Nephron progenitor cell (in vitro differentiated cells): ENCODE measurements at places on chromosomes 12 and 14.
A peak's percentile ranks its signal among the peaks of the same experiment; 100 is the strongest.

GRCh38 chr14:93049867-93050331, 65.8 kb downstream of the ITPK1 start:
- DNase-seq = no peak

DNA sequence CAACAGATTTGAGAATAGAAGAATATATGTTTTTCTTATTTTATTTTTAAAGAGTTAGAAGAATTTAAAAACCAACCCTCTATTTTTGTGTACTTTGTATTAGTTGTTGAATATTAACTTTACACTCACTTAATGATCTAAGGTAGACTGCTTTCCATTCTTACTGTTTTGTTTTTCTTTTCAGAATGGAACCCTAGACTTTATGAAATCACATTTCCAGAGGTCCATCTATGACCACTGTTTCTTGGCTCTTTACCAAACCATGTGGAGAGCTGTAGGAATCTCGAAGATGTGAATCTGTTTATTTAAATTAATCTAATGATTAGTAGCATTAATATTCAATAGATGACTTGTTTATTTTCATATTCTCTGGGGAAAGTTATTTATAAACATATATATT, 7.2 kb upstream of the PIK3C2G start:
- DNase-seq = no peak

DNA sequence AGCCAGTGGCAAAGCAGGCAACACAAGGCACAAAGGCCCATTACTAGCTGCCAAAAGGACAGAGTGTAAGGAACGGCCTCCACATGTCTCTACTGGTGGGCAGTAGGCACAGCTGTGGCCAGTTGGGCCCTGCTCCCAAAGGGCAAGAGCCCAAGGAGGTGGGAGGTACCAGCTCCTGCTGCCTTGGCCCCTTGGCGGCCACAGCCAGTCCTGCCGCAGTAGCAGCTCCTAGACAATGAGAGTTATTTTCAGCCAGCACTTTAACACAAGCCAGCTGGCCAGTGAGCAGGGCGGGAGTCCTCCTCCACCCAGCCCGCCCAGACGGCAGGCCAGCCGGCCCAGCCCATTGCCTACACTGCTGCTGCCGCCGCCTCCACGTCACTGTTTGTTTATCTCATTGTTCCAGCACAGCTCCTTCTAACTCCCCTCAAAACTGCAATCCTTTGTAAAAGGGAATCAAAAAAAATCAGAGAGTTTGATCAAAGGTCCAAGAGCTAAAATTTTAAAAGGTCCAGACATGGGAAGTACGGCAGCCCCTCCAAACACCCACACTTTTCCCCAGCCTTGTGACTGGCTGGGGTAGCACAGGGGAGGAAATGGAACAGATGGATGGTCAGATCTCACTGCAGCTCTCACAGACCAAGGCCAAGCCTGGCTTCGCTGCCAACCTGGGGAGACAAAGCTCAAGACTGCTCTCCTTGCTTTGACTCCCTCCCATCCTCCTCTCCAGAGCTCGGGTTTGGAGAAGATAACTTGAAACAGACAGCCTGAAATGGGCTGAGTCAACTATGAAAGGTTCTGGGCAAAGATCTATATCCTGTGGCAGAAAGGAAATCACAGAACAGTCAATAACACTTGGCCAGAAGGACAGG, 33.5 kb downstream of the FMNL3 start:
- peak; percentile 68 for DNase-seq

DNA sequence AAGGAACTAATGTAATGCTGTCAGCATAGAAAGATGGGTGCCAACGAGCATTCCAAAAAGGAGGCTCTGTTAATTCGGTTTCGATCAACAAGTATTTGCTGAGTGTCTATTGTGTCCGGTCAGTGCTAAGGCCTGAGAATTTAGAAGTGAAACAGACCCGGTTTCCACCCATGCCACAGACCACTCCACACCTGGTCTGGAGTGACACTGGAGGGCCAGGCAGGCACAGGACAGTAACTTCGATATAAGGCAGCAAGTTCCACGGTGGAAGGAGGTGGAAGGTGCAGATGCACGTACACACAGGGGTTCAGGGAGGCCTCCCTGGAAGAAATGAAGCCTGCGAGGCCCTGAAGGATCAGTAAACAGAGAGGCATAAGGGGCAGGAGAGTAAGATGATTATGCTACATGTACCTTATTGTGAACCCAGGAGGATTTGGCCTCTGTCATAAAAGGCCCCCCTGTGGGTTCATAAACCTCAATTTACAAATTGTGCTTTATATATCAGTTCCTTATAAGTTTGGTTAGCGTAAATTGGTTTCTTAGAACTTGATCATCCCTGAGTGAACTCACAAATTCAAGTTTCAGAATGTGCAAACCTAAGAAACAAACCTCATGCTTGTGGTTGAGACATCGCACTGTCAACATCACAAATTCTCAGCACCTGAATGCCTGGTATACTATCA, 25.9 kb downstream of the SSH1 start:
- DNase-seq = no peak

DNA sequence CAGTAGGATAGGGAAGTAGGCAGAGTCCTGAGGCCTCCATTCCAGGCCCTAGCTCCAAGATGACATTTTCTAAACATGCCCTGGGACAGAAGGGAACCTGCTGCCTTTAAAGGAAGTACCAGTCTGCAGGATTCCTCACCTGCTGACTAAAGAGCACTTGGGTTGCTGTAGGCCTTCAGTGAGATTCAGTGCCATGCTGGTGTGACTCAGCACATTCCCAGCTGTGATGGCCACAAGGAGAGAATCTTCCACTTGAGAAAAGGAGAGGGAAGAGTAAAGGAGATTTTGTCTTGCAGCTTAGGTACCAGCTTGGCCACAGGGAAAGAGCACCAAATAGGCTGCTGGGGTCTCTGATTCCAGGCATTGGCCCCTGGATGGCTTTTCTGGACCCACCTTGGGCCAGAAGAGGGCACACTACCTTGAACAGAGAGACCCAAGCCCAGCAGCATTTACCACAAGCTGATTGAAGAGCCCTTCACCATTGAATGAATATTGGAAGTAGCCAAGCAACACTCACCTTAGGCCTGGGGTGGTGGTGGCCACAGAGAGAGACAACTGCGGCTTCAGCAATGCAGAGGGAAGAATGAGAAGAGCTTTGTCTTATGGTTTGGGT, 498.3 kb downstream of the KCNH5 start:
- DNase-seq = no peak

DNA sequence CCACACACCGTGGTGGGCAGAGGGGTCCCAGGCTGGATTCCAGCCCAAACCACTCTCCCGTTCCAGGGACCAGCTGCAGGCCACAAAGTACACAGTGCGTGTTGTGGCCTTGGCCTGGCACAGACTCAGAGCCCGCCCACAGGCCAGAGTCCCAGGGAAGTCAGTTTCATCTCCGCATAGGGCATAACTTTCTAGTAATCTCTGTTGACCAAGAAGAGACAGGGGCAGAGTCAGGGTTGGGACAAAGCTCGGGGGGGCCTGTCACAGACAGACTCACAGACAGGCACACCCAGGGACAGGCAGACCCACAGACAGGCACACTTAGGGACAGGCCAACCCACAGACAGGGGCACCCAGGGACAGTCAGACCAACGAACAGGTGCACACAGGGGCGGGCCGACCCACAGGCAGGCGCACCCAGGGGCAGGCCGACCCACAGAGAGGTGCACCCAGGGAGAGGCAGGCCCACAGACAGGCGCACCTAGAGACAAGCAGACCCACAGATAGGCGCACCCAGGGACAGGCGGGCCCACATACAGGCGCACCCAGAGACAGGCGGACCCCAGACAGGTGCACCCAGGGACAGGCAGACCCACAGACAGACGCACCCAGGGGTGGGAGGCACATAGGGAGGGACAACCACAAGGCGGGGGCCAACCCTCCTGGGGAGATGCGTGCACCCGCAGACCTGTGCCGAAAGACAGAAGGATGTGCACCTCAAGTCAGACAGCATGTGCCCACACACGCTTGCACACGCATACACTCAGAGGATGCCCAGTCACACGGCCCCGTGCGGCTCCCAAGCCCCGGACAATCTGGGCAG, 323.3 kb upstream of the RTL1 start:
- DNase-seq = no peak

DNA sequence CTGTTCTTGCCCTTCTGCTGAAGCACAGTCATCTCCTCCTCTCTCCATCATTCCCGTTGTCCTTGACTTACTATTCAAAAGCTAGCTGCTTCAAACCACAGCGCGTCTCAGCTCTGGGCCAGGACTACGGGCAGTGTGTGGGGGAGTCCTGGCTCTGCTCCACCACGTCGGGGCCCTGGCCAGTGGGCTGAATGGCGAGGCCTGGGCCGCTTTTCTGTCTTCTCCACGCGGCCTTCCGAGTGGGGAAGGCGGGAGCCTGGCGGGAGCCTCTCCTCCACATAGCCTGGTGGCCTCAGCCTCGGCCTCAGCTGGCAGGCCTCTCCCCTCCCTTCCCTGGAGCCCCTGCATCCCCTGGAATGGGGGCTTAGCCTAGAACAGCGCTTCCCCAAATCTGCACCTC, 16.5 kb downstream of the ANKRD9 start:
- no peak for DNase-seq

DNA sequence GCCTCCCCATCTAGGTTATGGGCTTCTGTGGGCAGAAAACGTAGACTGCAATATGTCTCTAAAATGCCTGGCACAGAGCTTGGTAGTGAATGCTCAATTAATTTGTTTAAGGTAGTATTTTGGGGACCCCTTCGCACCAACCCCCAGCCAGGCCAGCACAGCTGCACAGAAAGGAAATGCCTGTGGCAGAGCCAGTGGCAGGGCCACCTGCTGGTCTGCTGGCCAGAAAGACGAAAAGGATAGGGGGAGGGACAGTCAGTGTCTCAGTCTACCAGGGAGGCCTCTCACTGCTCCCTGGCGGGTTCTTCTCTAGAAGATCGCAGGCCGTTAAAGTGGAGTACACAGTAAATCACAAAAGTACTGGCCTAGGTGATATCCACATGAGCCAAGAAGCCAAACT, 3.5 kb downstream of the RAB15 start:
- no peak for DNase-seq

- no peak for DNase-seq
These were observed 4.5 kb downstream of the PRPF40B start for GRCh38 chr12:49627752-49628360.

DNA sequence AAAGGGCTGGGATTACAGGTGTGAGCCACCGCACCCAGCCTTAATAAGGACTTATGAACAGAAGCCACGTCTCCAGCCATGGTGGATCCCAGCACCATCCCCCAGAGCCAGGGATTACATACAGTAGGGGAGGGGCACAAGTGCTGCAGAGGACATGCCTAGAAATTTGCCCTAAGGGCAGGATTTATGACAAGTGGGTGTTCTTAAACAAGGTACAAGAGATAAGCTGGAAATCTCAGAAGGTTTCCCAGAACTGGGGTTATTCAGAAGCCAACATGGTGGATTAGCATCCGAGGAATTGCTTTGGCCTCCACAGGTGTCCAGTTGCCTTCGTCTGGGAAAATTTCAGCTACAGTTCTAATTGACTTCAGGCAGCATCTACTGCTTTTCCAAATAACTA, 114.4 kb upstream of the EGLN3 start:
- DNase-seq = no peak

DNA sequence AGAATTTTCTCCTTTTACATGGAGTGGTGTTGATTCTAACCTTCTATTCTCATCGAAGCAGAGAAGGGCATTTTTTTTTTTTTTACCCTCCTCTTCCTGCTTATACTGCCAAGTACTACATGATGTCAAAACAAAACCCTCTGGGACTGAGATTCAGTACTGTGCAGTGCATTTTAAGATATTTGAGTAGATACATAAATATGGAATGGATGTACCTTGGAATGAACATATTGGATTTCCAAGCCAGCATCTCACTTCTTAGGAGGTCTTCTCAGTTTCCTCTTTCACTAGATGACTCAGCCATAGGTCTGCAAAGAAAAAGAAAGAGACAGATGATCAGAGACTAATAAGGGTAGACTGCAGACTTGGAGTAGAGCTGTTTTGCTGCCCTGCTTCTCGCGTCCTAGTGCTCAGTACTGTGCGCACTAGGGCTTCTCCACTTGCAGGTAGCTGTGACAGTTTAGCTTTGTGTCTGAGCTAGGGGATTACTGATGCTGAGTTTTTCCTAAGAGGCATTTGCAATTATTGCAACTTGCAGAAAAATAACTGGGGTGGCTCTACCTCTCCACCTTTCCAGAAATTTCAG, 20.4 kb downstream of the TPH2 start:
- no peak for DNase-seq

DNA sequence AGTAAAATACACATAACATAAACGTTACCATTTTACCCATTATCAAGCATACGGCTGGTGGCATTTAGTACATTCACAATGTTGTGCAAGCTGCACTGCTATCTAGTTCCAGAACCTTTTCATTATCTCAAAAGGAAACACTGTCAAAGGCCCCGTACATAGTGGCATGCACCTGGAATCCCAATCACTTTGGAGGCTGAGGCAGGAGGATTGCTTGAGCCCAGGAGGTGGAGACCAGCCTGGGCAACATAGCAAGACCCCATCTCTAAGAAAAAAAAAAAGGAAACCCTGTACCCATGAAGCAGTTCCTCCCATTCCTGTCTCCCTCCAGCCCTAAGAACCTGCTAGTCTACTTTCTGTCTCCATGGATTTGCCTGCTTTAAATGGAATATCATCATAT, 7.4 kb upstream of the HVCN1 start:
- DNase-seq = no peak

DNA sequence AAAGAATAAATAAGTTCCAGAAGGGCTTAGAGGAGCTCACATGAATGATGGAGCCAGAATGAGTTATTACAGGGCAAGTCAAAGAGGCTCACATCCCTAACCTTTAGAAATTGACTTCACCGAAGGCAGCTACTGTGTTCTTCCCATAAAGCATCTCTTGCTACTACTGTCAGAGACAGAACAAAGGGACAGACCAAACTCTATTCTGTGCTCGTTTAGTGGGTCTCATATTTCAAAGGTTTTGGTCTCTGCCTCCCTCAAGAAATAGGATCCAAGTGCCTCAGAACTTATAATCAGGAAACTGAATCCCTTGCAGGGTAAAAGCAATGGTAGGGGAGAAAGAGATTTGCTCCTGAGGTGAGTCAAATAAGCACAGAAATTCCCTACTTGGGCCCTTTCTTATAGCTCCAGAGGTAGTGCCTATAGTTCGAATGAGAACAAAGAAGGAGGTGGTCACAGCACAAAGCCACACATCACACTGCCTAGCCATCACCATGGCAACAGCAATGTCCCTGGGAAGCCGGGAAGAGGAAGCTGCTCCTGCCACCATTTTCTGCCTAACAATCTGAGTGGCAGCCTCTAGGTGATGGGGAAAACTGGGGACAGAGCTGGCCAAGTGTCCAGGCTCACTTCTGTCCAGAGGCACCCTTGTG, 294.9 kb downstream of the FOXN3 start:
- DNase-seq = peak; percentile 50

DNA sequence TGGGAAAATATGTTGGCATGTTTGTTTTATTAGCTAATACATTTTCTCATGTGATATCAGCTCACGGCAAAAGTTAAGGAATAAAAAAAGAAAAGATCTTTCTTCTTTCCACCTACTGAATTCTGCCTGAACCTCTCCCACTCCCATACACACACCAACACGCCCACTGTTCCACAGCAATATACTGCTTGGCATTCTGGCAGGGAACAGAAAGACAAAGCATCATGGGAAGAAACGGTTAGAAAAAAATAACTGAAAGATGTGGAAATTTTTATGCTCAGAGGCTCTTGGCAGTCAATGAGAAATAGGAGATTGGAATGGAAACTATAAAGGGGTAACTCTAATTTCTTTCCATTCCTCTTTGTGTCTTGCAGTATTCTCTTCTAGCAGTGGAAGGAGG, 268.5 kb downstream of the FOXG1 start:
- DNase-seq = no peak

GRCh38 chr14:54829486-54830224, 73.0 kb downstream of the GCH1 start:
- no peak for DNase-seq

- no peak for DNase-seq
These were observed 121.0 kb downstream of the HELB start for GRCh38 chr12:66423266-66423665.
